ENCODE measurements at places on chromosomes 2 and 18.

DNA sequence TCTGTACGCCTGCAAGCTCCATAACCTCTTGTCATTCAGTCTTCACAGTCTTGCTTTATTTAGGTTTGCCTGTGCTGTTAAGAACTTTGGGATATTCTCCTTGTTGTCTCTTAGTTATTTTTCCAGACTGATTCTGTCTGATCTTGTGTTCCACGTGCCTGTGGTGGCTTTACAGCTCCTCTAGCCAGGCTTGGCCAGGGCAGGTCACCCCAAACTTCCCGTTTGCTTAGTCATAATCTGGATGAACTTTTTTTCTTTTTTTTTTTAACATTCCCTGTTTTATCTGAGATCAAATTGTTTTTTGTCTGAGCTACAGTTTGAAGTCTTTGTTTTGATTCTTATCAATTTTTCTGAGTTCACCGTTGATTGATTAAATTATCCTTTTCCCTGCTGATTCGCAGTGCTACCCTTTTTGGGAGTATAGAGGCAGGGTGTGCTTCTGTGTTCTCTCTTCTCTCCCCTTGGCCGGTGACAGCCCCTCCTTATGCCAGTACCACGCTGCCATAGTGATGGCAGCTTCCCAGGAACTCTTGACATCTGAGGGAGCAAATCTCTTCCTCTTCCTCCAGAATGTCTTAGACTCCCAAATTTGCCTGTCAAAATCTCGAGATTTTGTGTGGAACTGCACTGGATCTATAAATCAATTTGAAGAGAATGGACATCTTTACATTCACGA, 2.5 kb downstream of the SP100 start:
- no peak for DNase-seq

DNA sequence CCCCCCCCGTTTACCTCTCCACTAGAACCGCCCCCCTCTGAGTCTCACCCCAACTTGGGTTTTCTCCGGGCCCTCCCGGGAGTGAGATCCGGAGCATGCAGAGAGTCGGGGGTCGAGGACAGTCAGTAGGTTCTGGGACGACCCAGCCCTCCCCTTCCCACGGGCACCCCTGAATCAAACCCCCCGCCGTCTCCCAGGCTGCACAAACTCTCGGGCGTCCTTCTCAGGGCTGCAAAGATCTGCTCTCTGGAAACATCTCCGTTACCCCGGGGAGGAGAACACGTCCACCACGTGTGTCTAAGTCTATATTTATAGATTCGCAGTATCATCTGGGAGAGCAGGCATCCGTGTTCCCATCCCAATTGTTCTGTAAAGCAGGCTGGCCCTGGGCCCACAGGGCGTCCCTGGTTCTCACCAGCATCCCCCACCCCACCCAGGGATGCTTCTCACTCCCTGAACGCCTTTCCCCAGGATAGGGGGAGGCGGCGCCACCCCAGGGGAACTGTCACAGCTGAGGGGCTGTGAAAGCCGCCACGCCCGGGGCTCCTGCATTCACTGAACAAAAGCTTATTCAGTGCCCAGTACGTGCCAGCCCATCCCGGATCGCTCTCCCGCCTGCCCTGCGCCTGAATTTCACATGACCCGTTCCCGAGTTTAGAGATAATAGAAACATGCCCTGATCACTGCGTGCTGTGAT, 765 bp upstream of the DIPK1C start:
- no peak for DNase-seq

DNA sequence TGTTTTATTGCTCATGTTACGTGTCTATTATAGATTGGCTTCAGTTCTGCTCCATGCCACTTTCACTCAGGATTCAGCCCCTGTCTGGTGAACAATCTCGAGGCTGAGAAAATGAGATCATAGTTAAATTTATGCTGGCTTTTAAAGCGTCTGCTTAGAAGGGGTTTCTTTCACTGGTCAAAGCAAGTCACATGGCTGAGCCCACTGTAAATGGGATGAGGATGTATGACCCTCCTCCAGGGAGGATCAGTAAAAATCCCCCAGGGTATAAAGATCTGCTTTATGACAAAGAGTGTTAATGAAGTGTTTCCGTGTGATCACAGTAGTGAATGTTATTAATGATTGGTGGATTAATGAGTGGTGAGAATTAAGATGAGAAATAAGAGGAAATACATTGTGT, 6.2 kb upstream of the PLCL1 start:
- no peak for DNase-seq

DNA sequence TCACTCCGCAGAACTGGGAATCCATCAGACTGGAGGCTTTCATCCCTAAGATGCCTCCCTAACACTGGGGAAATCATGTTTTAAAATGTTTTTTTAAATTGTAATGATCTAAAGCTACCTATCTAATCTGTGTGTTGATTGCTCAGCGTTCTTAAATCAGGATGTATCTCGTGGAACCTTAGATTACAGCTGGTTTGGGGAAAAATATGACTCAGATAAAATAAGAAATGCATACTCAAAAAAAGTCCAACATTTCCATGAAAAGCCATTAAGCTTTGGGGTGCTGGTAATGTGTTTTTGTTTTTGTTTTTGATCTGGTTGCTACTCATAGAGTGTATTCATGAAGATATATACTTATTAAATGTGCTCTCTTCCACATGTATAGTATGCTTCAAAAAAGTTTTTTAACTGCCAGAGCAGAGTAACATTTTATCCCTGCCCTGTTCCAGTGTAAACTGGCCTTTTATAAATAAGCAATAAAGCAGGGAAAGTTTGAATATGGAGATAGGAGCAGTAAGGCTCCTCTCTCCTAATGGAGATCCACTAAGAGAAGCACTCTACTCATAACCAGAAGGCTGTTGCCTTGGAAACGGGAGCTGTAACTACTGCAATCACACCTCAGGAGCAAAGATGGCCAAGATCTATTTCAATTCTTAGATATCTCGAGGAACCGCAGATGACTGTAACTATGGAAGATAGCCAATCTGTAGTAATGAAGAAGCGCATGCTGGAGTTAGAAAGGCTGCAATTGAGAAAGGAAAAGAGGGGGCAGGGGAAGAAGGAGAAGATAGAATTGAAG, 41.6 kb downstream of the ANKRD44 start:
- DNase-seq, result no peak

- no peak for DNase-seq
Measured at GRCh38 chr2:235568431-235568830, 74.6 kb downstream of the AGAP1 start.

GRCh38 chr2:209633911-209634310, 137.7 kb upstream of the UNC80 start:
- DNase-seq, result no peak

DNA sequence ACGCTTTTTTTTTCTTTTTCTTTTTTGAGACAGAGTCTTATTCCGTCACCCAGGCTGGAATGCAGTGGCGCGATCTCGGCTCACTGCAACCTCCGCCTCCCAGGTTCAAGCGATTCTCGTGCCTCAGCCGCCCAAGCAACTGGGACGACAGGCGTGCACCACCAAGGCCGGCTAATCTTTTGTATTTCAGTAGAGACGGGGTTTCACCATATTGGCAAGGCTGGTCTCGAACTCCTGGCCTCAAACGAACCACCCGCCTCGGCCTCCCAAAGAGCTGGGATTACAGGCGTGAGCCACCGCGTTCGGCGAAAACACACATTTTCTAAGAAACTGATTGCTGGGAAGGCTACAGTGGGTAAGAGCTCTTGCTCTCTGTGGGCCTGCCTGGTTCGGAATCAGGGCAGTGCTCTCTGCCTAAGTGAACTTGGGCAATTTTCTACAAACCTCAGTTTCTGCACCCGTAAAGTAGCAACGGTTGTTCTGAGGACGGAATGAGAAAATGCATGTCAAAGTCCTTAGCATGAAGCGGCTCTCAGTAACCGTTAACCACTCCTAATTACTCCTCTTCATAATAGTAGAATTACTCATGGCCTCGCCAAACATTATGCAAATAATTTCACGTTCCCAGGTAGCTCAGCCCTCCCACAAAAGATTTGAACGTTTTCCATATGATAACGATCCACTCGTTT, 1.0 kb upstream of the PMAIP1 start:
- DNase-seq, result no peak

DNA sequence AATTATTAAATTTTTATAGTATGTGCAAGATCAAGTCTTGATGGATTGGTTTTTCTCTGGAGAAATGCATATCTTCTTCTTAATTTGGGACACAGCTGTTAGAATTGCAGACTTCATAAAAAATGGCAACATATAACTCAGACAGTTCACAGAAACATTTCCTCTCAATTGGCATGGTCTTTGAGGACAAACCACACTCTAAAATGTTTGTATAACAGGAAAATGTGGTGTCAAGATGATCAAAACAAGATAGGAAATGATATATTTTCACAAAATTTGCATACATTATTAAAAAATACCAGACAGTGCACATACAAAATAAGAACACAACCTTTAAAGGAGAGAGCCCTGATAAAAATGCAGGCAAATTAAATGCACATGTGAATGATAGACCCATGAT, 63.9 kb downstream of the ICOS start:
- DNase-seq, result no peak

GRCh38 chr18:73684647-73685046, 463.0 kb downstream of the FBXO15 start:
- no peak for DNase-seq

DNA sequence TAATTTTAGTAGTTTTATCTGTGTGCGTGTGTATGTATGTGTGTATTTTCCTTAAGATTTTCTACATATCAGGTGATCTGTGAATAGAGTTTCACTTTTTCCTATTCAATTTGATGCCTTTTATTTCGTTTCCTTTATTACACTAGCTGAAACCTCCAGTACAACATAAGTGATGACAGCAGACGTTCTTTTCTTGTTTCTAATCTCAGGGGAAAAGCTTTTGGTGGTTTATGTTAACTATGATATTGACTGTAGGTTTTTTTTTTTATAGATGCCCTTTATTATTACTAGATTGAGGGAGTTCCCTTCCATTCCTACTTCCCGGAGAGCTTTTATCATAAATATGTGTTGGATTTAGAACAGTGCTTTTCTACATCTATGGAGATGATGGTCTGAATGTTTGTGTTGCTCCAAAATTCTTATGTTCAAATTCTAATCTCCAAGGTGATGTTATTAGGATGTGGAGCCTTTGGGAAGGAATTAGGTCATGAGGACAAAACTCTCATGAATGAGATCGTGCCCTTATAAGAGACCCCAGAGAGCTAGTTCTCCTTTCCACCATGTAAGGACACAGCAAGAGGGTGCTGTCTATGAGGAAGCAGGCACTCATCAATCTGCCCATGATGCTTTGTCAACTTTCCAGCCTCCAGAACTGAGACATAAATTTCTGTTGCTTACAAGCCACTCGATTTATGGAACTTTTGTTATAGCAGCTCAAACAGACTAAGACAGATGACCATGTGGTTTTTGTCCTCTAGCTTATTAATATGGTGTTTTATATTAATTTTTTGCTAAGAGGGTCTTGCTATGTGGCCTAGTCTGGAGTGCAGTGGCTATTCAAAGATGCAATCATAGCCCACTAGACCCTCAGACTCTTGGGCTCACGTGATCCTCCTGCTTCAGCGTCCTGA, 5.9 kb upstream of the RHBDD1 start:
- DNase-seq, result no peak

DNA sequence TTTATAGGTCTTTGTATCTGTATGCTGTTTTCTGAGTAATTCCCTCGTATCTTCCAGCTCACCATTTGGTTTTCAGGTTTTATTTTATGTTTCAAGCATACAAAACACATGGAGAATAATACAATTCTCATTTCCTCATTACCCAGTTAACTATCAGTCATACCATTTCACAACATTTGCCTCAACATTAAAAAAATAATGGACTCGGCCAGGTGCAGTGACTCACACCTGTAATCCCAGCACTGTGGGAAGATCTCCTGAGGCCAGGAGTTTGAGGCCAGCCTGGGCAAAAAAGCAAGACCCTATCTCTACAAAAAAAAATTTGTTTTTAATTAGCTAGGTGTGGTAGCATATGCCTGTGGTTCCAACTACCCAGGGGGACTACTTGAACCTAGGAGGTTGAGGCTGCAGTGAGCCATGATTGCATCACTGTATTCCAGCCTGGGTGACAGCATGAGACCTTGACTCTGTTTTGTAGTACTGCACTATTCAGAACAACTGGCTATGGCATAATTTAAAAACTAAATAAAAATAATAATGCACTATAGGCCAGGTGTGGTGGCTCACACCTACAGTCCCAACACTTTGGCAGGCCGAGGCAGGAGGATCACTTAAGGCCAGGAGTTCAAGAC, 20.3 kb downstream of the NPC1 start:
- no peak for DNase-seq

DNA sequence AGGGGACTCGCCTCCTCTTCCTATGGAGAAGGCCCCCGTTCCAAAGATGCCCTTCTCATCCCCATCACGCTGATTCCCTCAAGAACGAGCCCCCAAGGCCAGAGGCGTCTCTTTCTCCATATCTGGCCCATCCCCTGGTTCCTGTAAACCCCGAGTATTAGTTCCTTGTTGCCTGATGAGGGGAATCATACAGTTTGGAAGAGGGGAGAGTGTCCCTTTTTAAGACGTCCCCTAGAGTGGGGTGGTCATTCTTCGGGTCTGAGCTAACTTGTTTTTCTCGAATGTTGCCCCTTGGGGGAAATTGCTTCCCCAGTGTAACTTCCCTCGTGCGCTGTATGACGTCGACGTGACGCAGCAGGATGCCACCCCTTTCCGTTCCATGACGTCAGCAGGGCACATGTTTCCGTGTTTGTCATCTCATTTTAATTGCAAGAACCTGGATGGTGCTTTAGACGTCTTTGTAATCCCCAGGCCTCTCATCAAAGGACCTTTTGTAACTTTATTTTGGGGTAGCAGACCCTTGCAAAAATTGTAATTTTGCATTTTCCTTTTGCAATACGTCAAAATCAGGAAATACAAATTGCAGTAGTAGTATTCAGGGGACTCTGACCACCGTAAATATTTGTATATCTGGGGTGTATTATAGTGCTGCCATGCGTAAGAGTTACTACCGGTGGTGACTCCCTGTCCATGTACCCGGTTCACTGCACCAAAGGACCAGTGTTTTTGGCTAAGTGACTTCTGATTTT, 569 bp downstream of the BABAM2 start:
- DNase-seq, result peak; percentile 96

GRCh38 chr2:219662566-219662965, 35.1 kb downstream of the SLC4A3 start:
- DNase-seq, result no peak

- DNase-seq, result no peak
Measured at GRCh38 chr18:75003764-75004690, 204.9 kb downstream of the PTGR3 start.

DNA sequence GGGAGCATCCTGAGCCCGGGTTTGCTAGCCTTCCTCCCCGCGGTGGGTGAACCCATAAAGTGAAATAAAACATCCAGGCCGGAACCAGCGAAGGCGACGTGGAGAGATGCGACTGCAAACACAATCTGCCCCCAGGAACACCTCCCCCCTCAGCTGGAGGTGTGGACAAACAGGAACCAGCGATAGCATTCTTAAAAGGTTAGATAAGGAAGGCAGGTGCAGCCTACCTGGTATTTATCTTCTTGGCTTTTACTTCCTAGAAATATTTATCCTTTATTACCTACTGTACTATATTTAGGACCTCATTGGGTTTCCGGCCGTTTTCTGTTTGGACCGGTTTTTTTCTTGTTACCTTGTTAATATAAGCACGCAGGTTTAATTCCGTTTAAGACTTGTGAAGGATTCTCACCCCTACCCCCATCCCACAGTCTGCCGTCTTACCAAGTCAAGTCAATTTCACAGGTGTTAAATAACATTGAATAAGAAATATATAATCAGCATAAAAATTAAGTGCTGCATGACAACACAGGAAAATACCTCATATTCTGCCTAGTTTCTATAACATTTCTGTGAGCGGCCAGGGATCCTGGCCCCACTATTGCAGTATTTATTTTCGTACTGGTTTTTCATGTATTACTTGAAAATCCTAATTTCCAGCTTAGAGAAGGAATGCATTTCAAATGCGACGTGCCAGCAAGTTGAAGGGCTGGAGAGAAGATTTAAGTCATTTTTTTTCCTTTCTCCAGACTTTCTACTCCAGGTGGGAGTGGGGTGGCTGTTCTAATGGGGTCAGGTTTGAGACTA, 224.0 kb upstream of the ID2 start:
- no peak for DNase-seq

Measured in activated CD4-positive, alpha-beta T cell treated with anti-CD3 and anti-CD28 coated beads, Interleukin-2, amount 50 U/mL, for 1 hour (primary cell).